ENCODE measurements at places on chromosomes 7 and 10. TPM values are rescaled to one million over a fixed set of nuclear protein-coding genes. Genes with fewer than 3 reads are reported as not detected.

GRCh38 chr7:20304366-20304765 is 26.3 kb upstream of the ITGB8 start:
- no peak overlapping the region for H3K4me3 ChIP-seq
- H3K27me3 ChIP-seq, result no peaks in the 10 kb centered on the region
- H3K36me3 ChIP-seq, result no peaks in the 10 kb centered on the region

- no peaks in the 10 kb centered on the region for H3K4me1 ChIP-seq
- DNase-seq, result peak; percentile 7
- no peaks in the 10 kb centered on the region for H3K27me3 ChIP-seq
- H3K4me3 ChIP-seq, result no peak overlapping the region
- H3K36me3 ChIP-seq, result no peaks in the 10 kb centered on the region
Observed at GRCh38 chr7:50595491-50596102, 30.4 kb upstream of the DDC start.

DNA sequence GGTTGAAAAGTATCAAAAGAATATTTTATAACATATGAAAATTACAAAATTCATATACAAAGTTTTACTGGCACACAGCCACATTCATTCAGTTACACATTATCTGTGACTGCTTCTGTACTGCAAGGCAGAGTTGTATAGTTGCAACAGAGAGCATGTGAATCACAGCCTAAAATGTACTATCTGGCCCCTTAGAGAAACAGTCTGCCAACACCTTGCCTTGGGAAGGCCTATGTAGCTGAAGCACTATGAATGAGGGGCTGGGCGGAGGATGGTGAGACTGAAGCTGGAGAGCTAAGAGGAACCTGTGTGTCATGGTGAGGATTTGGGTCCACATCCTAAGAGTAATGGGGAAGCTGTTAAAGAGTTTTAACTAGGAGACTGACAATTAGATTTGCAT is 35.7 kb downstream of the PDZD8 start:
- no peak for DNase-seq
- H3K4me1 ChIP-seq, result no peaks in the 10 kb centered on the region
- no peak overlapping the region for H3K27ac ChIP-seq
- no peaks in the 10 kb centered on the region for H3K27me3 ChIP-seq
- H3K4me3 ChIP-seq, result no peak overlapping the region

The CYP26C1 gene
- not detected for polyA plus RNA-seq

The PDE6C gene
- polyA plus RNA-seq, result not detected

The SPDYE2B gene
- 0.28 TPM for polyA plus RNA-seq

The ASIC3 gene
- polyA plus RNA-seq, result not detected

Measured in CD8-positive, alpha-beta memory T cell (primary cell).